ENCODE measurements at places on chromosomes 13 and 19.

- no peak for DNase-seq
Measured at GRCh38 chr19:42114412-42114811, 17.8 kb downstream of the POU2F2 start.

DNA sequence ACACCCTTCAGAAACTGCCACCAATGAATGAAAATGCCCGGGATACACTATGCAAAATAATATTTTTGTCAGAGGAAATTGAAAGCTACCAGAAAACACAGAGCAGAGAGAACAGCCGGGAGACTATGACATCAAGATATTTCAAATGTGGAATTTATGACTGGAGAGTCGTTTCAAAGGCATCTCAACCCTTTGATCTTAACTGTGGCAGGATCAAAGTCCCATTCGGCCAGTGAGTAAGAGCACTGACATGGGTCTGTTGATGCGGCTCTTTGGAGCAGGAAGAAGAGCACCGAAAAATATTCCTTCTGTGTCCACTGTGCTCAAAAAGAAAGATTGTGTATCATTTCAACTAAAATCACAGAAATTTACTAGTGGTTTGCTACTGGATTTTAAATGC, 201.9 kb downstream of the RFC3 start:
- DNase-seq: peak; percentile 57

DNA sequence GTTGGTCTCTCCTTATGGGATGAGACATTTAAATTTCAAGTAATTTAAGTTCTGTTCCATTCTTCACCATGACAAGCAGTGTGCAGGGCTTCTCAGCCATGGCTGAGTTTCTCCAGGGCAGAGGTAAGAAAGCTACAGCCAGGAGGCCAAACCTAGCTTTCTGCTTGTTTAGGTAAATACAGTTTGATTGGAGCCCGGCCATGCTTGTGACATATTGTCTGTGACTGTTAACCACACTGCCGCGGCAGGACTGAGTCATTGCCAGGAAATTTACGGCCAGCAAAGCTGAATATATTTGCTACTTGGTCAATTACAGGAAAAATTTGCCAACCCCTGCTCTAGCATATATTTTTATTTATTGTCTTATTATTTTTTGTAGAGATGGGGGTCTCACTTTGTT, 10.7 kb downstream of the NLRP8 start:
- DNase-seq: no peak

DNA sequence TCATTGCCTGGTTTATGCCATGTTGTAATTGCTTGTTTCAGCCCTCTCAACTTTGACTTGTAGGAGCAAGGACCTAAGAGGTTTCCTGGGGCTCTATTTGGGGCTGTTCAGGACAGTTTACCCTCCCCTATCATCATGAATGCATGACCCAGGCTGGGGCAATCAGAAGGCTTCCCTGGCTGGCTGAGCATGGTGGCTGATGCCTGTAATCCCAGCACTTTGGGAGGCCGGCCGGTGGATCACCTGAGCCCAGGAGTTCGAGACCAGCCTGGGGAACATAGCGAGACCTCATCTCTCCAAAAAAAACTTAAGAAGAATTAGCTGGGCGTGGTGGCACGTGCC, 6.1 kb upstream of the LSM4 start:
- no peak for DNase-seq

DNA sequence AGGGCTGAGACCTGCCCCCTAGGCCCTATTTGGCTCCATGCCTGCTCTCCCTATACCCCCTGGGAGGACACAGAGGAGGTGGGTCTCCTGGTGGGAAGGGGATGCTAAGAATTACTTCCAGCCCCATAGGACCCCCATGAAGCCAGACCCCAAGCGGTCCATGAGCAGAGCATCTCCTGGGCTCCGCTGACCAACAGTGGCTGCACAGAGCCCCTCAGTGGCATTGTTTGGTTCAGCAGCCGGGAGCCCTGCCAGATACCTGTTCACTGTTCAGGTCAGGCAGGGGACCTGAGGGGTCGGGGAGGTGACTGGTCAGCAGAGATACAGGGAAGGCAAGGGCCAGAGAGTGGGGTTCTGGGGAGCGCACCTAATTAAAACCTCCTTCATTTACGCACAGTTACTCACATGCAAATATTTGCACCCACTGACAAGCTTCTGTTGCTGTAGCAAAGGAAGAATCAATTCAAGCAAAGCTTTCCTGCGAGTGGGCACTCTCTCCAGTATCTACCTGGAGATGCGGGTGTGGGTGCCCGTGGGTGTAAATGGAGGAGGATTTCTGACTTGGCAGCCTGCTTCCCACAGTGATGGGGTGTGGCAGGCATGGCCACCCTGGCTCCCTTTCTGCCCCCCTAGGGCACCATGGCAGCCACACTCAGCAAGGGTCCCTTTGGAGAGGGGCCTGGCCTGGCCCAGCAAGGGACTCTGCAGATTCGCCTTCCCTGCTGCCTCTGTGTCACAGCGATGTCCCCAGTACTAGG, 83.5 kb downstream of the CHST8 start:
- DNase-seq: no peak

- no peak for DNase-seq
Measured at GRCh38 chr13:50140153-50140552, 124.9 kb downstream of the KCNRG start.

DNA sequence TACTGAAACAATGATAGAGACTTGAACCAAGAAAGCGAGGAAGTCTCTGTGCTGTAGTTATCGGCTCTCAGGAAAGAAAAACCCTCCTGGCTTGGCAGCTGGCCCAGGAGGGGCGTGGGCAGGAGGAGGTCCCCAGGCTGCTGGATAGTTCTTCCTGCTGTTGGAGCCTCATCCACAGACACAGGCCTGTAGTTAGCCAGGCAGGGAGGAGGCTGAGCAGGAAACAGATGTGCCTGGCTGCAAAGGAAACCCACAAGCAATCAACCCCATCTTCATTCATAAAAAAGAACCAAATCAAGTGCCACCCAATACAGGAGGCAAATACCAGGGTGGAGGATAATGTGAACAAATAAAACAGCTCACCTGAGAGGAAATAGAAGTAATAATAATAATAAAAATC, 86.2 kb downstream of the IRS2 start:
- DNase-seq: peak; percentile 85

GRCh38 chr19:38216785-38217641, 7.0 kb downstream of the DPF1 start:
- DNase-seq: no peak

- no peak for DNase-seq
Measured at GRCh38 chr19:7904074-7905020, 670 bp downstream of the MAP2K7 start.

DNA sequence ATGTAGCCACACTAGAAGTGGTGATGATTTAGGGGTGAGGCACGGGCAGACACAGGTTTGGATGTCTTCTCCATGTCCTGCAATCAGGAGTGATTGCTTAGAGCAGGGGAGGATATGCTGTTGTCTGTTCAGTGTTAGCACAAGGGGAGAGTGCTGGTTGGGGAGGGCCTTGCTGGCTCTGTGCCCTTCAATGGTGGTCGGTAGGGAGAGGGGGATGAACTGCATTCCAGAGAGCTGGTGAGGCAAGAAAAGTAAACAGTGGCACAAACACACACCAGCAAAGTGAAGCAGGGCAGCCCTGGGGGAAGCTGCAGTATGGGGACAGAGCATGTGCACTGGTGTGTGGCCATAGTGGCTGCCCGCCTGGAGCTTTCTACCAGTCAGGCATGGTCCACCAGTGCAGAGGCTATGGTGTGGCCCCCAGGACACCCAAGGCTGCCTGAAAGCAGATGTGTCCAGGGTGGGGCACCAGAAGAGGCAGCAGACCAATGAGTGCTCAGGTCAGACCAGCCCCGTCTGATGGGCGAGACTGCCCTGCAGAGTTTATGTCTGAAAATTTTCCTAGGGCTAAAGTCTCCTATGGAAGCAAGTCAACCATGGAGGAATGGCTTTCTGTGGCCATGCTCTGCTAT, 1676.9 kb downstream of the PCDH9 start:
- DNase-seq: no peak

DNA sequence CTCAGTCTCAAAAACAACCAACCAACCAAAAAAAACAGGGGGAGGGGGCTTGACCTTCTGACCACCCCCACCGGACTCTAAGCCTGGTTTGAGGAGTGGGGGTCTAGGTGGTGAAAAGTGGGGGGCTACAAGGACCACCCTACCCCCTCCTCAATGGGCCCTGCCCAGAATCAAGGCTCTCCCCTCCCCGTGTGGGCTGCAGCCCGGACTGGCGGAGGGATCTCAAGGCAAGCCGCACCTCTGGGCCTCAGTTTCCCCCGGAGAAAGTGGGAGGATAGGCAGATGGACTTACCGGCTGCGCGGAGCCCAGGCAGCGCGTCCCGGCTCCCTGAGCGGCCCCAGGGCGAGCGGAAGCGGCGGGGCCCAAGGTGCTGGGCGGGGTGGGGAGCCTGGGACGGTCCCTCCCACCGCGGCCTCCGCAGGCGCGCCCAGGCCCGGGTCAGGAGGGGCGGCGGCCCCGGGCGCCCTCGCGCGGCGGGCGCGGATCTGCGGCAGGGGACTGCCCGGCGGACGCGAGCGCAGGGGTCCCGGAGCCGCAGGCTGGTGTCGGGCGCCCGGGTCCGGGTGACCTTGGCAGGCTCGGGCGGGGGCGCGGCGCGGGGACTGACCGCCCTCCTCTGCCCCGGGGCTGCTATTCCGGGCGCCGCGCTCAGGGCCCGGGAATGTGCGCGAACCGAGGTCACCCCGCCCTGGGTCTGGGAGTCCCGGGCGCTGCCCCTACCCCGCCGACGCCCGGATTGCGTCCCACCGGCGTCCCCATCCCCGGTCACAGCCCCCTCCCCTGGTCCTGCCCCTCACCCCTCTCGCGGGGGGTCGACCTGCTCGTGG, at the start of gene ADAMTSL5:
TSS of gene ADAMTSL5 (minus strand) at position 349 of the 828 bp plus-strand sequence. CDS start 2,076 bp downstream, outside the sequence.
- peak; percentile 50 for DNase-seq

- no peak for DNase-seq
Measured at GRCh38 chr13:114309086-114309485, 5.2 kb upstream of the CHAMP1 start.

GRCh38 chr13:52899206-52899605, 50.8 kb upstream of the PCDH8 start:
- DNase-seq: no peak

DNA sequence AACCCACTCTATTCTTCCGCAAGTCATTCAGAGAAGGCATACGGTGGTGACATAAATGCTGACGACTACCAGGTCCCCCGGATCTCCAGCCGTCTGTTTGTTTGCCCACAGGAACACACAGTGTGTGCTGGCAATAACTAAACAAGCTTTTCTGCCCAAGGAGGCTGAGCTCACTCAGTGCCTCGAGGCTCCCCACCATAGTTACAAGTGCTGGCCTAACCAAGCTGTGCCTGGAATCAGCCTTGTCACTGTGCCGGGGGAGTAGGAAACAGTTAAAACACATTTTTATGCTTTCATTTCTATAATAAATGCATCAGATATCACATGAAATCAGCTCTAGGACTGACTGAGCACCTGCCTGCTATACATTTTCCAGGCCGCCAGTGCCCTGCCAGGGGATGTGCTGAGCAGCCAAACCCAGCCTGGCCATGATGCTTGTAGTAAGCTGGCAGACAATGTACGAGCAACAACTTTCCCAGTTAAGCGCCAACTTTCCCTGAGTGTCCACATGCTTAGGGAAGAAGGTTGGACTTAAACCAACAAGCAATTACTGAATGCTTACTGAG, 28.1 kb downstream of the BRD4 start:
- no peak for DNase-seq

DNA sequence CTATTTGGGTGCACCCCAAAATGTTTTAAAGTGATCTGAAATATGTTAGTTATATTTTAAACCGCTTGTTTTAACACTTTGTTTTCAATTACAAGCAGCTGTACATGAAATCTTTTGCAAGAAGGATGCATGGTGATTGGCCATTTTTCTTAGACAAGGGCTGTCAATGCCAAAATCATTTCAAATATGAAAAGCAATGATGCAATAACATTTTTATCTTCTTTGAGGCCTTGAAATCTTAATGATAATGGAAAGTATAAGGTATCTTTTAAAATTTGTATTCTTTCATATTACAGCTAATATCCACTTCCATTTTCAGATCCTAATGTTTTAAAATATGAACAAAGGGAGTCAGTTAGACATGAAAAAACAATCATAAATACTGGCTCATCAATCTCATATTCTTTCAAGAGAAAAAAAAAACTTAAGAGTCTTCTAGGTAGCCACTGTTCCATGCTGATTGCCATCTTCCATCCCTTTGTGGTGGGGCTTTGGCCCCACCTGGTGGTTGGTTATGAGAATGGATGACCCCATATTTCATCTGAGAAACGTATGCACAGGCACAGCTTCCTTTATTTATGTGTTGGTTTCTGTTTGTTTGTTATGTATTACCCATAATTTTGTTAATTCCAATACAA, 330.3 kb upstream of the MIR17HG start:
- DNase-seq: peak; percentile 35
